Amygdala (tissue), 56 donors: ENCODE measurements at places on chromosomes 5 and 9.

DNA sequence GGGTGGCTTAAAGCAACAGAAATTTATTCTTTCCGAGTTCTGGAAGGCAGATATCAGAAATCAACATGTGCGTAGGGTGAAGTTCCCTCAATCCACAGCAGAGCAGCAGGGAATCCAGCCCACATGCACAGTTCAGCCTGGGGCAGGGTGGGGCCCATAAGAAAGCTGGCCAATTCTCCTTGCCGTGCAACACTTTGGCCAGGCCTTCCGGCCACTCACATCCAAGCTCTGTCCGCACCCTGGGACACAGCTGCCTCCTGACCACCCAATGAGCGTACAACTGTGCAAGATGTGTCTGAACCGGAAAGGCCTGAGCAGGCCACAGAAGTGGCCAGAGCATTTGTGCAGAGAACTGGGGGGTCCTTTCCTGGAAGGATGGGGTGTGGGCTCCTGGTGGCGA is 274.9 kb downstream of the GADD45G start:
- DNase-seq, result no peak

GRCh38 chr5:137357436-137357835 is 141.7 kb downstream of the SPOCK1 start:
- no peak for DNase-seq

- DNase-seq, result no peak
These were observed 46.7 kb upstream of the CPLX2 start for GRCh38 chr5:175824676-175825075.

- no peak for DNase-seq
These were observed 43.0 kb downstream of the FSTL4 start for GRCh38 chr5:133569347-133569746.

GRCh38 chr5:123671042-123671441 is 159.1 kb downstream of the CSNK1G3 start:
- DNase-seq, result no peak

GRCh38 chr5:111353035-111353434 is 128.9 kb downstream of the CAMK4 start:
- DNase-seq, result no peak

DNA sequence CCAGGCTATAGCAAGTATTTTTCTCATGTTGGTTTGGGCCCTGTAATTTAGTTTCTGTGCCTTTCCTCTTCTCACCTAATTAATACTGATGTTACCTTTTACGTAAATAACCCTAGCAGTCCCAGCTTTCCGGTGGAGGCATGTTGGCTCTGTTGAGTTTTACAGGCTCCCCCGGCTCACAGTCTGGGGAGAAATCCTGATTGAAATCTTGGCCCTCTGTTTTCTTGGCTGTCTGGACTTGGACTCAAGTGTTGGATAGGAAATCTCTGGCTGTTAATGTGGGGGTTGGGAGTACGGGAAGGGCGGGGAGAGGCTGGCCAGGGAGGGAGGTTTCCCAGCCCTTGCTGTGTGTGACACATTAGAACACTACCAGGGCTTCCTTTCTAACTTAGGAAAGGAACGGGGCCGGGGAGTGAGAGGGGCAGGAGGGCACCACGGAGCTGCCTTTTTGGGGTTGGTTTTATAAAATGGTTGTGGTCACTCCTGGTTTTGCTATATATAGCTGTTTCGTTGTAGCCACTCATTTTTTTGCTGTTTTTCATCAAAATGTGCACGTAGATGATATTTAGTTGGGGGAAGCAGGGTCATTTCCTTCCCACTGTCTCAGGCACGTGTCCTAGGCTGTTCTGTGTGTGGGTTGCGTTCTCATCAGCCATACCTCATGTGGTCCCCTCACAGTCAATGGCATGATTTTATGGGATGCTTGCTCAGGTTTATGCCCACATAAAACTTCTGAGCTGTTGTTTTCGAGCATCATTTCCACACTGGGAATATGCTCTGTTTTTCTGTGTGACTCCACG is 11.0 kb downstream of the TRIO start:
- DNase-seq, result no peak

DNA sequence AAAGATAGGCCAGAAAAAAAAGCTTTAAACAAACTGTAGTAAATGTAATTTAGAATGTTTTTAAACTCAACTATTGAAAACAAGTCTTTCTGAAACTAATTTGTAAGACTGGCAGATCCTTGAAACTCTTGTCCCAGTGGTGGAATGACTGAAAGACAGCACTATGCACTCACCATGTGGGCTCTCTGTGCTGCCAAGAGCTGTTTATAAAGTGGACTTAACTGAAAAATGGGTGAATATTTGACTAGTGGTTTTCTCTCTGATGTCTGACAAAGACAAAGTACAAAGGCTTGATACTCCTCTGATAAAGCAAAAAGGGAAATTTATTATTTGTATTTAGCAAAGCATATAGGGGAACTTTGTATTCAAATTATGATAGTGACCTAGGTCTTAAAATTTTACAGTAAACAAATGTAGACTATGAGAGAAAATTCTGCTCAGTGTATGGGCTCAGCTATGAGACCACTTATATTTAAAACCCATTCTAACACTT is 635.4 kb downstream of the NR2F1-AS1 start:
- no peak for DNase-seq

- DNase-seq, result no peak
These were observed 417.5 kb downstream of the EFNA5 start for GRCh38 chr5:107253246-107253645.

DNA sequence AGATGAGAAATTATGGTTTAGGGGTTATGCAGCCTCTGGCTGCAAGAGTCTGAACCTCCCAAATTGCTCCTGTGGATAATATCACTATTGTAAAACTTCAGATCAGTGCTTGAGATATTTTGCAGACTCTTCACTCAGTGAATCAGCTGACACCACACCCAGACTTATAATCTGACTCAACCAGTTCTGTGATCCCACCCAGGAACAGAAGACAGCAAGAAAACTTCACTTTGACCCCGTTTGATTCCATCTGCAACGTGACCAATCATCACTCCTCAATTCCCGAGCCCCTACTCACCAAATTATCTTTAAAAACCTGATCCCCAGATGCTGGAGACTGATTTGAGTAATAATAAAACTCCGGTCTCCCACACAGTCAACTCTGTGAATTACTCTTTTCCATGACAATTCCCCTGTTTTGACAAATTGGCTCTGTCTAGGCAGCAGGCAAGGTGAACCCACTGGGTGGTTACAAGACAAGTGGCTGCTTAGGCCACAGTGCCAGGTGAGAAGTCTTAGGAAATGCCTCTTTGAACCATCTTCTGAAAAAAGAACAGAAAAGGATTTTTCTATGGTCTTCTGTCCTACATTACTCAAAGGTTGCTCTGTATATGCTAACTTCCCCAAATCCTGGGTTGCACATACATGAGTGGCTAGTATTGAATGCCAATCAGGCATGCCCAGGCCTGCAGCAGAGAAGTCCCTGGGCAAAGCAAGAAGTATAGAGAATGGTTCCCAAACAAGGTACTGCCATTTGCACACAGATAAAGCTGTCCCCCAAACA is 588.0 kb downstream of the PRELID2 start:
- DNase-seq, result no peak

- DNase-seq, result no peak
These were observed 24.8 kb downstream of the RAI14 start for GRCh38 chr5:34680896-34681295.

- DNase-seq, result no peak
These were observed 143.5 kb upstream of the PPP1R2B start for GRCh38 chr5:156706631-156707030.

DNA sequence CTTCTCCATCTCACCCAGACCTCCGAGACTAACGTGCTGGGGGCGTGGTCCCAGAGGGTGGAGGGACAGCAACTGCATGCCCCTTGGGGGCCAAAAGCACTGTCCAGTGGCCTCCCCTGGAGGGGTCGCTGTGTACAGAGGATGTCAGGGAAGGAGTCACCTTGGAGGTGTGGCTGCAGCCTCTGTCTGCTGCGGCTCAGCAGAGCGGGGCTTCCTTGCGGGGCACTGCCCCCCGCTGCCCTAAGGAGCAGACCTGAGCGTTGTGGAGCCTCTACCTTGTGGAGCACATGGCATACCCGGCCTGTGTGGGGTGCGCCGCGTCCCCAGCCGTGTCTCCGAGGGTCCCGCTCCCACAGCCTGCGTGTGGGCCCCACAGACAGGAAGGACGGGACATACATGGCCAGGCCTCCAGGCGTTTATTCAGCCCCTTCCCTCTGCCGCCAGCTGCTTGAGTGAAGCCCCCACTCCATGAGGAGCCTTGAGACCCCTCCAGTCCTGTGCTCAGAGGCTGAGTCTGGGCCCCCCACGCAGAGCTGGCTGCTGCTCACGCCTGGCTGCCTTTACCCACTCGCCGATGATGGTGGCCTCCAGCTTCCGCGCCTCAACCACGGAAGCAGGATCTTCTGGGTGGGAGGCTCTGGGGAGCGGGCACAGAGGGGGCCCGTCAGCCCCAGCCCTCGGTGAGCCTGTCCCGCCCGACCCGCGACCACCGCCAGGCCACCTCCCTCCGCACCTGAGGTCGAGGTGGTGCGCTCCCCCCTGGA is 4.2 kb downstream of the DPP7 start:
- no peak for DNase-seq

- DNase-seq, result no peak
These were observed 213.9 kb upstream of the TBCA start for GRCh38 chr5:77990020-77990419.
